Muscle of leg (tissue), 16 donors: ENCODE measurements at places on chromosomes 4 and X. TPM values are rescaled to one million over a fixed set of nuclear protein-coding genes. Genes with fewer than 3 reads are reported as not detected.

GRCh38 chr4:5511791-5512190 is 196.6 kb downstream of the EVC2 start:
- H3K4me3 ChIP-seq: no peak overlapping the region
- DNase-seq: no peak
- no peak overlapping the region for H3K27ac ChIP-seq
- no peaks in the 10 kb centered on the region for H3K27me3 ChIP-seq
- H3K4me1 ChIP-seq: no peaks in the 10 kb centered on the region

Gene ADGRL3
- total RNA-seq: 40.7 TPM

Gene RBM41
- 12.2 TPM for total RNA-seq

GRCh38 chr4:118158763-118159375 is 124.6 kb downstream of the NDST3 start:
- no peak for DNase-seq
- H3K27ac ChIP-seq: no peak overlapping the region
- no peaks in the 10 kb centered on the region for H3K36me3 ChIP-seq
- no peaks in the 10 kb centered on the region for H3K4me1 ChIP-seq
- H3K4me3 ChIP-seq: no peak overlapping the region

Gene FGF13
- 66.8 TPM for total RNA-seq

Gene MTTP
- total RNA-seq: 0.40 TPM
